COR-L47 (cell line): ENCODE measurements at places on chromosomes 5 and 9.
A peak's percentile ranks its signal among the peaks of the same experiment; 100 is the strongest.

- no peak for DNase-seq
Measured at GRCh38 chr9:370086-370485, 155.4 kb downstream of the DOCK8 start.

GRCh38 chr9:106309925-106310324 lies 553.0 kb upstream of the ZNF462 start:
- no peak for DNase-seq

GRCh38 chr5:149869411-149869821 lies 75.2 kb downstream of the PDE6A start:
- no peak for DNase-seq

- no peak for DNase-seq
Measured at GRCh38 chr5:126674145-126674544, 73.4 kb downstream of the PHAX start.

DNA sequence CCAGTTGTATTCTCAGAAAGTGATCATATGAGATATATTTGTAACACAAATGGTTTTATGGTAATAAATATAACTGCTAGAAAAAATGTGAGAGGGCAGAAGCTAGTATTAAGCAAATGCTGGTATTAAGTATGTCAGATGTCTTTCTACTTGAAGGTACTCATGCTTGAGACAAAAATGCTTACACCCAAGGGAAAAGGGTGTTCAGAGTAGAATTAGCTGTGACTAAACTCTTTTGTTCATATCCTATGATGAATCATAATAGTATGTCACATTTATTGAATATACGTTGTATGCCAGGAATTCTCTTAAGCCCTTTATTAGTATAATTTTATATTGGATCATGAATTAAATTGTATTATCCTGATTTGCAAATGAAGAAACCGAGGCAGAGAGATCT lies 2.2 kb downstream of the ADGRV1 start:
- DNase-seq: no peak

DNA sequence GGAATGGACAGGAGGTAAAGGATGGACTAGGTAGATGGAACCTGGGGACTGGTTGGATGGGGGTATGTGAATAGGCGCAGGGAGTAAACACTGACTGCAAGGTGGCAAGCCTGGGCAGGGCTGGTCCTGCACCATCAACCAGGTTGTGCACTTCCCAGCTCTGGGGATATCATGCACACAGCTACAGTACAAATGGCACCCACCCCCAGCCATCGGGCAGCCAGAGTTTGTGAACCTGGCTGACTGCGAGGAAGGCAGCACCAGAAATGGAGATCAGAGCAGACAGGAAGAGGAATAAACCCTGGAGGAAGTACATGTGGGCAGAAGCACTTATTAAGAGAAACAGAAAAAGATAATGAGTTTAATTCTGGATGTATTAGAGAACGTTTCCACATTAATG lies 229.1 kb downstream of the ESM1 start:
- DNase-seq: no peak

DNA sequence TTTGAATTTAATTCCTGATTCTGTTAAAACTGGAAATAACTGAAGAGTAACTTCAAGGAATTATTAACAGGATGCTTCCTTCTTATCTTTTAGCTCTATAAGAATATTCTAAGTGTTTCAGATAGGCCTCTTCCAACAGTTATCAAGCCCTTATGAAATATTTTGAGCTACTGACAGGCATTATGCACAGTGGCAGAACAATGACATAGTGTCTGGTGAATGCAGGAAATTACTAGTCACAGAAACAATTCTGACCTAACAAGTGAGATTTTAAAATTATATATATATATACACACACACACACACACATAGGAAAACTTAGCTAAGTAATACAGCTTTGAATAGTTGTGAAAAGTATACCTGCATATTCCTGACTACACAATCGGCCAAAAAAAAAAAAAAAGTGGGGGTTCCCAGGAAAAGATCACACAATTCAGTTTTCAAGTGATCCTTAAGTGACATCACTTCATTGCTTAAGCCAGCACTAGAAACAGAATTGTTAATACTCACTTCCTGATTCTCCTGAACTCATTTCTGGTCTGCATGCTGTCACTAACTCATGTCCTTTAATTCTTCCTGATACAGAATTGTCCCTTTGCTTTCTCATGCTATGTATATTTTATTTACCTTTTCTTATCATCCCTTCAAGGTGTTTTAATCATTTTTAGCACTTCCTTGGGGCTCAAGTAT lies 77.3 kb downstream of the SLC25A46 start:
- no peak for DNase-seq

DNA sequence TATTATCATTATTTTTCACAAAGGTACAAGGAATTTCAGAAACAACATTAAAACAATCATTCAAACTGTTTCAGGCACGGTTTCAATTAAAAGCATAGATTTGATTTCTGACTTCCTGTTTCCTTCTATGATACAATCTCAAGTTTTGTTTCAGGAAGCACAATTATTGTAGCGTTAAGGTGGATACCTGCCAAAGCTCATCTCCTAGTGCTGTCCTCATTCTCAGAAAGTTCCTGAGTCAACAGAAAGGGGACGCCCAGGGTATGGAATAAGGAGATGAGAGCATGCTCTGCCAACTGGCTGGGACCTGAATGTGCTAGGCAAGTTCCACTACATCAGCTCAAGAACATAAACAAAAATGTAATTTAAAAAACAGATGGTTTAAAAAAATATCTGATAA lies 2.0 kb upstream of the TRIM14 start:
- DNase-seq: peak; percentile 55

DNA sequence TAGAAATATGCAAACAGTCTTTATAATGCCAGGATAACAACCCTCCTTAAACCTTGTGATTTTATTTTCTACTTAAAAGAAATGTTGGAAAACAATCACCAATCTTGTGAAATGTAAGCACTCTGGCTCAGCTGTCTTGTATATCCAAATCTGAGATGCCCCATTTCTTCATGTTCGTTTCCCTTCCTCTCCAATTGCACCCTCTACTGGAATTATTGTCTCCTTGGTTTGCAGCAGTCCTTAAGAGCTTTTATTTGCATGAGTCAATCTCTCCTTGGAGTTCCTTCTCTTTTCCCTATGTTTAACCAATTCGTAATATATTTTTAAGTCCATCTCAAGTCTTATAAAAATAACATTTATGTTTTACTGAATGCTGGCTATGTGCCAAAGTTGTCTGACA lies 362.0 kb upstream of the CDH10 start:
- DNase-seq: peak; percentile 8

- no peak for DNase-seq
Measured at GRCh38 chr5:83513491-83513890, 41.9 kb downstream of the VCAN start.

GRCh38 chr9:111896942-111897600 lies 457 bp downstream of the UGCG start:
- peak; percentile 25 for DNase-seq

GRCh38 chr9:88005240-88005639 lies 30.9 kb upstream of the CDK20 start:
- no peak for DNase-seq

GRCh38 chr9:4861736-4862451 lies 69.2 kb downstream of the RCL1 start:
- DNase-seq: no peak

DNA sequence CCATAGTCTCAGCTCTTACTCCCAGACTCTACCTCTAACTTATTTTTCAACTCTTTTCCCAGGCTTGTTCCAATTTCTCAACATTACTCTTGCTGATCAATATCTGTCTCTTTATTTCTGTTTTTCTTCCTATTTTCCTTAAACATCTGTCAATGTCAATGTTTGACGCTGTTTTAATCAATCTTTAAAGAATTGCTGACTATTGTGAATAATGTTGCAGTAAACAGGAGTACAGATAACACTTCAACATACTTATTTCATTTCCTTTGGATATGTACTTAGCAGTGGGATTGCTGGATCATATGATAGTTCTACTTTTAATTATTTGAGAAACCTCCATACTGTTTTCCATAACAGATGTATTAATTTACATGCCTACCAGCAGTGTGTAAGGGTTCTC lies 229.0 kb downstream of the TRIM36 start:
- DNase-seq: no peak

GRCh38 chr5:149865746-149866145 lies 78.8 kb downstream of the PDE6A start:
- DNase-seq: no peak

DNA sequence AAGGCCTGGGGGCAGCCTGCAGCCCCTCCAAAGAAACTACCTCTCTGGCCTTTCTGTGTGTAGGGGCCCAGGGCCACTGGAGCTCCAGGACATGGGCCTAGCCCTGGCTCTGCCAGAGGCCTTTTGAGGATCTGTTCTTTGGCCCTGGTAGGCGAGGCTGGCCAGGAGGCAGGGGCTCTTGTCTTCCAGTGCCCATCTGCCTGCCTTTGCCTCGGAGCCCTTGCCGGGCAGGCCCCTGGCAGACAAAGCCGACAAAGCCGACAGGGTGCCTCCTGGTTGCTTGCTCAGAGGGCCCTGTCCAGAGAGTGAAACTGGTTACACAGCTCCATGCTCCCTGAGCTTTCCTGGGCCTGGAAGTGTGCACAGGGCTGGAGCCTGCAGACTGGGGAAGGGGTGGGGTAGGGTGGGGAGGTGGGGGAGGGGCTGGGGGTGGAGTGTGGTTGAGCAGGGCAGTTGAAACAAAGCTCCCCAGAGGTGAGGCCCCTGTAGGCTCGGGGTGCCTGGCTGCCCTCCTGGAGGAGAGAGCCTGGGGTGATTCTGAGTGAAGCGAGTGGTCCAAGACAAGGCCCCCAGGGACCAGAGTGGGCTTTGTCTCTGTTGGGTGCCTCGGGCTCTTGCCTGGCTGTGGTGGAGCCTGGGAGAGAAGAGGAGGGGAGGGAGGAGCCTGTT lies 29.3 kb downstream of the PTPA start:
- DNase-seq: peak; percentile 17

DNA sequence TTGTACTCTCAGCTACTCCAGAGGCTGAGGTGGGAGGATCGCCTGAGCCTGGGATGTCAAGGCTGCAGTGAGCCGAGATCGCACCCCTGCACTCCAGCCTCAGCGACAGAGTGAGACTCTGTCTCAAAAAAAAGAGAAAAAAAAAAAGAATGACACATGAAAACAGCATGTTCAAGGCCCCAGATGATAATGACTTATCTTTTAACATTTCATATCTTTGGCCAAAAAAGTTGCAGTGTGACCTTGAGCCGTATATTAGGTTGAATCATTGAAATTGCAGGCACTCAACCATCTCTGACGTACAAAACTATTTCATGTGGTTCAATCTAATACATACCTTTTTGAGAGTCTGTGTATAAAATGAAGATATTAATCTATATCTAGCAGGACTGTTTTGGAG lies 79.1 kb upstream of the CPEB4 start:
- DNase-seq: no peak

- DNase-seq: peak; percentile 98
Measured at GRCh38 chr9:77015327-77016048, 4.0 kb upstream of the FOXB2 start.

DNA sequence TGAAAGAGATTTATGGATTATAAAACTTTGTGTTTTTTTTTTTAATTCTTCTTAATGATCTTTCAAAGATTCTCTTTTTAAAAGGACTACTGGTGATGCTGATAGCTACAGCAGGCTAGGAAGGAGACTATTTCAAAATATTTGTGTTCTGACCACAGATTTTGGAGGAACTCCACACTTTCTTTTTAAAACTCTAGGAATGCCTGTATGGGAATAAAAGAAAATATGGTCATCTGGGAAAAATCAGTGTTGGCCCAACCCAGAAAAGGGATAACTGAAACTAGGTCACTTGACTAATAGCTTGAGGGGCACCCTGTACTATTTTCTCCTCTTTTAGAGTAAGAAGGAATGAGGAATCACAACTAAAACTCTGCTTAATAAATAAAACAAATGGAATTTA lies 97.6 kb upstream of the ADAMTS19 start:
- no peak for DNase-seq

- DNase-seq: peak; percentile 30
Measured at GRCh38 chr9:114811966-114812636, 6.3 kb upstream of the TNFSF15 start.

DNA sequence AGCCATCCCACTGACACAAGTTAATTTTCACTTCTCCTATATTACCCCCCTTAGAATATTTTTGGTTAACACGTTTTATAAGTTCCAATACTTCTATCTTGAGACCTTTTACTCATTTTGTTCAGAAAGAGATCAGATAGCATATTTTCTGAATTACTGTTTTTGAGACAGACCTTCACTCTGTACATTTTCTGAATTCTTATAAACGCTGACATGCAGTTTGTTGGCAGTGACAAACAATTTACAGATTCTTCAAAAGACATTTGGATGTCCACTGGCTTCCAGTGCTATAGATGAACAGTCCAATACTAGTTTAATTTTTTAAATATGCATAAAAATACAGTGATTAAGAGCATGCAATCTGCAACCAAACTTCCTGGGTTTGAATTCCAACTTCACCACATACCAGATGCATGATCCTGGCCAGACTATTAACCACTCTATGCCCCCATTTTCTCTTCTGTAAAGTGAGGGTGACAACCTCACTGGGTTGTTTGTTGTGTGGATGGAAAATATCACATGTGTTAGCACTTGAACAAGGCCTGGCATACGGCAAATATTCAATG lies 142.1 kb downstream of the AGTPBP1 start:
- no peak for DNase-seq

- DNase-seq: no peak
Measured at GRCh38 chr9:95822583-95823431, 52.7 kb upstream of the ERCC6L2 start.

DNA sequence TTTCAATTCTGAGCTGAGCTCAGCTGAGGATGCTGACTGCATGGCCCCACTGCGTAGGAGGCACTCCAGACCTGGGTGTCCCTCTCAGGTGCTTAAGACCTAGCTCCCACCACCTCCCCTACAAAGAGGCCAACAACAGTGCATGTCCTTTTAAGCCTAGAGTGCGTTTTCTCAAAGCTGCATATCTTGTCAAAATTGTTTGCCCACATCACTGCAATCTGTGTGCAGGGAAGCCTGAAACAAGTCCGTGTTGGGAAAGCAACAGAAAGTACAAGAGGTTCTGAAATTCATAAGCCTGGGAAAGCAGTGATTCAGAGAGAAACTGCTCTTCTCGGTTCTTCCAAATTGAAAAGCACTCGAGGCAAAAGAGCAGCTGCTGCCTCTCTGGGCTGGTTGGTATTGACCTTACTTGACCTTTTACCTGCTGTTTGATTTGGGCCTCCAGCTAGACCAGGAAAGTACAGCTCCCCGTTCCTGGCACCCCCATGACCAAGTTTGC lies 238.4 kb downstream of the NR2F1-AS1 start:
- no peak for DNase-seq

DNA sequence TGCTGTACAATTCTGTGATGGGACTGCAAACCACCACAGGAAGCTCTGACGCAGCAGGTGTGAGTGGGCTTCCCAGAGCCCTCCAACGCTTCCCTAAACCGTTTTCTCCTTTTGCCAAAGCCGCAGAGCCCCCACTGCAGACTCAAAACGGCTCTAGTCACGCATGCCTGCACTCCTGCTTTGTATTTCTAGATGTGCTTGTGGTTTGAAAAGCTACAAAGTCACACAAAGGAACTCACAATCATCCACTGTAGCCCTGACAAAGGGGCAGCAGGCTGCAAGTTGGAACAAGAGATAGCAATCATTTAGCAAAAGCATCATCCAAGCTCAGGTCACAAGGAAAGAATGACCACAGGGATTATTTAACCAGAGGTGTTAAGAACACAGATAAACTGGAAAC lies 79.3 kb downstream of the PTPN3 start:
- no peak for DNase-seq
